ENCODE measurements at places on chromosomes 13 and 19. TPM values are rescaled to one million over a fixed set of nuclear protein-coding genes. Genes with fewer than 3 reads are reported as not detected.

DNA sequence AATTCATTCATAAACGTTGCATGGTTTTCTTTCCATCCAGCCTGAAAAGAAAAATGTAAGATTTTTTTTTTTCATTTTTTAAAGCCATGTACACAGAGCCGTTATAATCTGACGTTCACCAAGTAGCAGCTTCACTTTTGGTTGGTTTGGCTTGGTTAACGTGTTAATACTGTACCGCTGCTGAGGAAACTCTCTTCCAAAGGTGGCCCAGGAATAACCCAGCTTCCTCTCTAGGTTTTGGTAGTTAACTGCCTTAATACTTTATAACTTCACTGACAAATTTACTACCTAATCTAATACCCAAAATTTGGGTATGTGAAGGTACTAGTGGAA is 1.7 kb downstream of the INTS6 start:
- no peak for DNase-seq

- DNase-seq, result no peak
These were observed 425.5 kb downstream of the PCDH20 start for GRCh38 chr13:60990032-60990733.

DNA sequence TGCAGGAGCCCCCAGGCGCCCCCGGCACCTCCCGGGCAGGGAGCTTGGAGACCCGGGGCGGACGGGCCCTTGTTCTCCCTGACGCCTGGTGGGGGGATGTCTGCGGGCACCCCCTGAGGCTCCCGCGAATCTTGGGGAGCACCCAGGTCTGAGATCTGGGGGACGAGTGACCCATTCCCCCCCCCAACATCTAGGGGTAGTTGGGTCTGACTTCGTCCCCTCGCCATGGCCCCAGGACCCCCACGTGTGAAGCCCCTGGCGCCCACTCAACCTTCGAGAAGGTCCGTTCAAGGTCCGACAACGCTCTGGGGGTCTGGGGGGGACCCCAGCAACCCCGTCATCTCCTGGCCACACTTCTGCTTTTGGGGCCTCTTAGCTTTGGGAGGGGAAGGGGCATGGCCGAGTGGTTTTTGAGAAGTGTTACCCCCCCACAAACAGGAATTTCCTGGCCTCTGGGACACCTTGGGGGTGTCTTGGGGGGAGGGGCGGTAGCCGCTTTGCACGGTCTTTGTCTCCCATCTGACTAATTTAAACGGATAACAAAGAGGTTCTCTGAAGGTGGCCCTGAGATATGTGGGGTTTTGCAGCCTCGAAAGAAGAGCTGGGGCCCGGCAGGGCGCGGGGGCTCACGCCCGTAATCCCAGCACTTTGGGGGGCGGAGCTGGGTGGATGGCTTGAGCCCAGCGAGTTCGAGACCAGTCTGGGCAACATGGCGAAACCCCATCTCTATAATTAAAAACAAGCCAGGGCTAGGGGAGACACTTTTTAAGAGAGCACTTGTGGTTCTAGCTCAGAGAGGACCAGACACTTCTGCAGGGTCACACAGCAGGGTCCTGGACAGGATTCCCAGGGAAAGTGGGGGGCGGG is 608 bp downstream of the CNN2 start:
- no peak for DNase-seq

Gene SH2D3A
- total RNA-seq, result 7.1 TPM

Gene PODNL1
- total RNA-seq, result 3.5 TPM
